ENCODE measurements at places on chromosomes 5 and 9. TPM values are rescaled to one million over a fixed set of nuclear protein-coding genes. Genes with fewer than 3 reads are reported as not detected.

DNA sequence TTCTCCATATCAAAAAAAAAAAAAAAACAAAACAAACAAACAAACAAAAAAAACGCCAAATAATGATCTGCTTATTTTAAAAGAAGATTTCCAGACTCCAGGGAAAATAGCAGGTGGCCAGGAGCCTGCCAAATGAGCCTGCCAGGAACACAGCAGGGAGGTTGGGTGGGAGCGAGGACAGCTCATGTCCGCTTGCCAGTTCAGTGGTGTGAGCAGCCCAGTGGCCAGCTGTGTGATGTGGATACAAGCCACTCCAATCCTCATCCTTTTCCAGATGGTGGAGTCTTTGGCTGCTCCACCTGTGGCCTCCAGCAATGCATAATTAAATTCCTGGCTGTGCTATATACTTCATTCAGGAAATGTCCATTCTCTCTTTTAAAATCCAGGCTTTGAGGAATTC, 1025.1 kb upstream of the C9orf72 start:
- DNase-seq = peak; percentile 11

The BHMT2 gene
- total RNA-seq = 0.62 TPM

- DNase-seq = no peak
Measured at GRCh38 chr5:111439473-111440075, 72.8 kb downstream of the STARD4 start.

DNA sequence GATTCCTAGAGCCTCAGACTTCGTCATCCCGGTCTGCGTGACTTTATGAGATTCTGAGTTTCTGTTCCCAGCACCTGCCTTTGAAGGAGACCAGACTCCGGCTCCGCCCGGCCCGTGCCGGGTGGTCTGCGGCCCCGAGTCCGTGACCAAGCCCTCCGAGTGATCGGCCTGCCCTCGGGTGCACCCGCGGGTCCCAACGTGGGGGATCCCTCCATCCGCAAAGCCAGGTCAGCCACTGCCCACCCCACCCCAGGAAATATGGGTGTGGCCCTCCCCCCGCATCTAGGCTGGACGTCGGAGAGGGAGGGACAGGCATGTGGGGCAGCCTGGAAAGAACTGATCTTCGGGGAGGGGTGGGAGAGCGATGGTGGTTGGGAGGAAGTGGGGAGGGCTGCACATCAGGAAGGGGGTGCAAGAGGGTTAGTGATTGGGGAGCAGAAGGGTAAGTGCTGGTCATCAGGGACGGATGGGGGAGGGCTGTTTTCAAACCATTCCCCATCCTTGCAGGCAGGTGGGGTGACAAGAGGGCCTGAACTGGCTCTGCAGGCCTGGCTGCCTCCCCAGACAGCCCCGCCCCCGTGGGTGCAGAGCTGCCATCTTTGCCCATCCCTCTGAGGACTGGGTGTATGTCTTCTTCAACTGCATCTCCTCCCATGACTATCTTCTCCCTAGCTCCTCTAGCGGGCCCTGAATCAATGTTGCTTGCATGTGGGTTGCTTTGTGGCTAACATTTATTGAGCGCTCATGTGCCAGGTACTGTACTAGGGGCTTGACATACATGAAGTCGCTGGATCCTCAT, 747 bp downstream of the LRSAM1 start:
- peak; percentile 44 for DNase-seq

The NSG2 gene
- total RNA-seq = 565 TPM

DNA sequence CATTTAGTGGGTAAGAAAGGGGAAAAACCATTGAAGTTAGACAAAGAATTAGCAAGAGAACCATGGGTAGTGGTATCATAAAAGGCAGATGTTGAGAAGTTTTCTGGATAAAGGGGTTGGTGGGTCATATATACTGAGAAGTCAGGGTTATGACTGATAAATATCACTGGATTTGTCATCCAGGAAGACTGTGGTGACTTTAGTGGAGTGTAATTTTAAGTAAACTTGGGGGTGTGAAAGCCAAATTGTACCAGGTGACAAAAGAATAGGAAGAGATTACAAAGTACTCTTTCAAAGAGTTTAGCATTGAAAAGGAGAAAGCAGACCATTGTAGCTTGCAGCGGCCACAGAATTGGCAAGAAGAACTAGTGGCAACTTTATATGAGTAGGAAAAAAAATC, 315.2 kb upstream of the DMAC1 start:
- DNase-seq = no peak

The PTGR1 gene
- total RNA-seq = 10.6 TPM

- peak; percentile 94 for DNase-seq
Measured at GRCh38 chr5:90409318-90410177, at the start of gene CETN3. TSS of gene CETN3 (minus strand) at chr5:90409756. CDS start at chr5:90409661, 95 bp downstream.

The FGD3 gene
- 14.2 TPM for total RNA-seq

DNA sequence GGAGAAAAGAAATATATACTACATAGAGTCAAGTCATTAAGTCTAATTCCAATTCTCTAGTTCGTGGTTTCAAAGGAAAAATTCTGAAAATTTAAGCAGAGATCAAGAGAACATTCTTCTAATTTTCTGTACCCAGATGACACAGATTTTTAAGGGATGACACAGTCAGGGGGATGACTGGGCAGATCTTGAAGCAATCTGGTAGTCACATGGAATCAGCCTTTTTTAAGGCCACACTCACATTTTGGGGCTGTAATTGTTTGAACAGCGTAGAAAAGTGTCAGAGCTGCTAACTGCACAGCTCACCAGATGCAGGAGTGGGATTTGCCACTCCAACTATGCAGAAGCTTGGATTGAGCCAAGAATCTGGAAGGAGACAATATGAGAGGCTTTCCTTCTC, 20.4 kb downstream of the PDE4D start:
- DNase-seq = peak; percentile 9

The HAND1 gene
- total RNA-seq = not detected
